ENCODE measurements at places on chromosomes 5 and 9.

DNA sequence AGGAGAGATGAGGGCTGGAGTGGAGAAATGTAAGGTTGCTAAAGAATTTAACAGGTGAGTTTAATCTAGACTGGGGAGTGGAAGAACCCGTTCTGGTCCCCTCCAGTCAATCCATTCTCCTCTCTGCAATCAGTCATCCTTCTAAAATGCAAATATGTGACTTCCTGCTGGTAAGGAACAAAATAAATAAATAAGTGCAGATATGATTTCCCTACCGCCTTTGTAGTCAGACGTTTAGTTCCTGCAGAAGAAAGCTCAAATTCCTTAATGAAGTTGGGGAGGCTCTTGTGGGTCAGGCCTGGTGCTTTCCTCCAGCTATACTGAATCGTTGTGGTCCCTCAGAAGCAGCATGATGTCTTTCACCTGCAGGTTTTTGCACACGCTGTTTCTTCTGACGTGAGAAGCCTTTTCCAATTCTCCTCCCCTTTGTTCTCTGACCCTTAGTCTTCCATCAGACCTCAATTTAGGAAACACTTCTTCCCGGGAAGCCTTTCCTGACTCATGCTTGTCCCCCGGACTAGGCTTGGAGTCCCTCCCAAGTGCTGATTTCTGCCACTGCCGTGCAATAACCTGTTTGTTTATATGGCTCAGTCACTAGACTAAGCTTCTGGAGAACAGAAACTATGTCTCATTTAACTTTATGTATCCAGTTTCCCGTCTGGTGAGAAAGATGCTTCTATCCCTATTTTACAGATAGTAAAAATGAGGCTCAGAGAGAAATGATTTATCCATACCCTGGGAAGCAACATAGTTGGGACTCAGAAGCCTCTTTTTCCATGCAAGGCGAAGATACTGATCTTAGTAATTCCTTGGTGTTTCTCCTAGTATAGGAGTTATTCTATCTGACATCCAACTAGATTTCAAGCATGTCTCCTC lies 1.3 kb downstream of the ATP6V1G1 start:
- no peak for DNase-seq

GRCh38 chr9:38690574-38690973 lies 29.4 kb downstream of the FAM240B start:
- DNase-seq: no peak

- DNase-seq: no peak
These were observed 8.6 kb upstream of the PTGES start for GRCh38 chr9:129761293-129761900.

DNA sequence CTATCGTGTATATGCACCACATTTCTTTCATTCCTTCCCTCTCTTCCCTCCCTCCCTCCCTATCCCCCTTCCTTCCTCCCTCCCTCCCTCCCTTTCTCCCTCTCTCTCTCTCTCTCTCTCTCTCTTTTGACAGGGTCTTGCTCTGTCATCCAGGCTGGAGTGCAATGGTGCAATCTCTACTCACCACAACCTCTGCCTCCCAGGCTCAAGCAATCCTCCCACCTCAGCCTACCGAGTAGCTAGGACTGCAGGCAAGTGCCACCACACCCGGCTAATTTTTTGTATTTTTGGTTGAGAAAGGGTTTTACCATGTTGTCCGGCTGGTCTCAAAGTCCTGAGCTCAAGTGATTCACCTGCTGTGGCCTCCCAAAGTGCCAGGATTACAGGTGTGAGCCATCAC lies 1.1 kb upstream of the ANKS6 start:
- no peak for DNase-seq

- no peak for DNase-seq
These were observed 24.9 kb downstream of the GSN start for GRCh38 chr9:121292801-121293241.

DNA sequence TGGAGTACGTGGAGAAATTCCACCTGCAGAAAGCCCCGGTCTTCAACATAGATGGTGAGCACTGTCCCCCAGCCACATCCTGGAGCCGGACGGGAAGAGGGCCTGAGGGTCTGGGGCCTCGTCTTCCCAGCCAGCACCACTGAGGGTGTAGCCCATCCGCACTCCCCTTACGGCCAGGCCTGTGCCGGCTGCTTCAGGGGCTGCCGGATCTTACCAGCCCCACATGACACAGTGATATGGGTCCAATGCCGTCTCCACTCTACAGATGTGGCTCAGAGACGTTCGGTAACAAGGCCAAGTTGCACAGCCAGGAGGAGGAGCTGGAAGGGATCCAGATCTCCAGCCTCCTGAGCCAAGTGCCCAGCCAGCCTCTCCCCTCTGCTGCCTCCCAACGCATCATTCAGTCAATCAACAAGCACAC lies 21.3 kb downstream of the GLT6D1 start:
- no peak for DNase-seq

GRCh38 chr5:168424594-168425323 lies 61.5 kb upstream of the RARS1 start:
- no peak for DNase-seq

- DNase-seq: no peak
These were observed 121.6 kb downstream of the WNK2 start for GRCh38 chr9:93305497-93306020.

DNA sequence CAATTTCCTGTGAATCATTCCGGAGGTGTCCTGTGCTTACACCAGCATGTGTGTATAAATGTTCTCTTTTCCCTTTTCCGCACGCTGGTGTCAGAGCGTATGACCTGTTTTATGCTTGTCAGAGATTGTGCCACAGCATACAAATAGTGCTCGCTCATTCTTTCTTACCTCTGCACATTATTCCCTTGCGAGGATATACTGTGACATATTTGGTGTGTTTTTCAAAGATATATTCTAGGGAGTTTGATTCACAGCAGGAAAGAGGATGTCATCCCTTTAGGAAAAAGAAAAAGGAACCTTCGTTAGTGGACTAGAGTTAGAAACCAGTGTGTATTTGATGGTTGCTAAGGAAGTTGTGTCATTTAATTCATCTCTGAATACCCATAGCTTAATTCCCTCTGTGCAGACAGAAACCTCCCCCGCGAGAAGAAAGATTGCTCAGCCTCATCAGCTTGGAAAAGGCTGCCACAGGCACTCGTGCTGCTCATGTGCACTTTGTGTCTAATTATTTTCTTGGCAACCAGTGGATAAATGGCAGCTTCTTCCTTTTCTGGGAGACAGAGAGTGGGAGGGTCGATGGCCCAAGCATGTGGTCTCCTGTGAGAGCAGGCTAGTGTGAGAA lies 14.7 kb upstream of the CCIN start:
- no peak for DNase-seq

All from activated T-cell treated with anti-CD3 and anti-CD28 coated beads, Interleukin-2, amount 50 U/mL, for 1 hour (primary cell).